ENCODE measurements at places on chromosomes 5 and 9.

GRCh38 chr9:83933790-83934189 is 12.6 kb upstream of the KIF27 start:
- DNase-seq: no peak

DNA sequence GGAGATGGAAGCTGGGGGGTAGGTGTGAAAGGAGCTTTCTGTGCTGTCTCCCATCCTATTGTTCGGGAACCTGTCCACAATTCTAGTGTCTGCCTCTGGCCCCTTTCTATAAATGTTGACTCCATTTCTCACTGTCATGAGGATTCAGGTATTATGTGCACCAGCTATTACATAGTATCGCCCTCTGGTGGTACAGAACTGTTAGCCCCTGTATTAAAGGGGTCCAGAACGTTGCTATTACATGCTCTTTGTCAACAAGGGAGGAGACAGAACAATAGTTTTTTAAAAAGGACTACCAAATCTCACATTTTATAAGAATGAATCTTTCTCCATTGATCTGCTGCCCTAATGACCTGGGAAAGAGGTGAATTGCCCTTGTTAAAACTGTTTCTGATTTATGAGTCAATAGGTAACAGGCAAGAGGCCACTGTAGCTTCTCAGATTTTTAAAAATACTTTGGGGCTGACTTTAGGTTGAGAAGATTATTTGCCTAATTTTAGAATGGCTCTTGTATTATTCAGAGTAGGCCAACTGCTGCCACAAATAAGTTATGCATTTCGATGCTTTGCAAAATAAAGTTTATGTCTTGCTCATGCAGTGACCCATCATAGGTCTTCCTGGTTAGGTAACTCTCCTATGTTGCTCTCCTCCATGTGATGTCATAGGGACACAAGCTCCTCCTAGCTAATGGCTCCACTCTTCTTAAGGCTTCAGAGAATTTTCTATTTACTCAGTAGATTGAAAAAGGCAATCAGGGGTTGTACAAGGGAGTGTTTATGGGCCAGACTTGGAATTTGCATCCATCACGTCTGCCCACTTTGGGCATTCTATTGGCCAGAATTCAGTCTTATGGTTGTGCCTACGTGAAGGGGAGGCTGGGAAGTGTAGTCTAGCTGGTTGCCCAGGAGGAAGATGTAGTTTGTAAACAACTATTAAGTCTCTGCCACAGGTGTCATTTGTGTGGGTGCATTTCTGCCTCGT is 20.8 kb downstream of the DCANP1 start:
- peak; percentile 65 for DNase-seq

GRCh38 chr9:16898464-16898863 is 28.0 kb upstream of the BNC2 start:
- DNase-seq: no peak

DNA sequence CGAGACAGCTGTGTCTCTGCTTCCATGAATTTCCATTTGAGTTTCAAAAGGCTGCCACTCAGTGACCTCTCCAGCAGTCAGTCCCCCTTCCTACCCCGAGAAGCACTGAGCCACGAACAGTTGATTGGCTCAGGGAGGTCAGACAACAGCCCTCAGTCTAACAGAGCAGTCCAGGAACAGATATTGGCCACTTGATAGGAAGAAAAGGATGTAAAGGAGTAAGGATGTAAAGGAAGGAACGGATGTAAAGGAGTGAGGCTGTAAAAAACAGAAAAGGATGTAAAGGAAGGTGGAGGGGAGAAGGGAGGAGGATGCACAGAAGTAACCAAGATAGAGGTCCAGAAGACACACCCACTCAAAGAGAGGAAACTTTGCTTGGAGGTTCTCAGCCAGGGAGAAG is 3.2 kb upstream of the NR4A3 start:
- DNase-seq: no peak

DNA sequence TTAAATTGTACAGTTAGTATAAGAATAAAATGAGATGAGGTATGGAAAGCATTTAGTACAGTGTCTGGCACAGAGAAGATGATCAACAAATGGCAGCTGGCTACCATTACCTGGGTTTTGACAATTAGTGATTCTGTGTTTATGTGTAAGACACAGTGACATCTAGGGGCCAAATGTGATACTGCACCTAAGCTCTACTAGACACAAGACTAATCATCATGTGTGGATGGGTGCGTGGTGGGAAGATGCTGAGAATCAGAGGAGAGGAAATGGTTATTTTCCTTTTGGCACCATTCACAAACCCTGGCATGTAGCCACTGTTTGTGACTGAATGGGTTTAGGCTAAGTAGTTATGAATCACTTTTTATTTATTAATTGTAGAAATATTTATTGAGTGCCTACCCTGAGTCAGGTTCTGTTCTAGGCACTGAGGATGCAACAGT is 109.8 kb upstream of the TBC1D2 start:
- no peak for DNase-seq

DNA sequence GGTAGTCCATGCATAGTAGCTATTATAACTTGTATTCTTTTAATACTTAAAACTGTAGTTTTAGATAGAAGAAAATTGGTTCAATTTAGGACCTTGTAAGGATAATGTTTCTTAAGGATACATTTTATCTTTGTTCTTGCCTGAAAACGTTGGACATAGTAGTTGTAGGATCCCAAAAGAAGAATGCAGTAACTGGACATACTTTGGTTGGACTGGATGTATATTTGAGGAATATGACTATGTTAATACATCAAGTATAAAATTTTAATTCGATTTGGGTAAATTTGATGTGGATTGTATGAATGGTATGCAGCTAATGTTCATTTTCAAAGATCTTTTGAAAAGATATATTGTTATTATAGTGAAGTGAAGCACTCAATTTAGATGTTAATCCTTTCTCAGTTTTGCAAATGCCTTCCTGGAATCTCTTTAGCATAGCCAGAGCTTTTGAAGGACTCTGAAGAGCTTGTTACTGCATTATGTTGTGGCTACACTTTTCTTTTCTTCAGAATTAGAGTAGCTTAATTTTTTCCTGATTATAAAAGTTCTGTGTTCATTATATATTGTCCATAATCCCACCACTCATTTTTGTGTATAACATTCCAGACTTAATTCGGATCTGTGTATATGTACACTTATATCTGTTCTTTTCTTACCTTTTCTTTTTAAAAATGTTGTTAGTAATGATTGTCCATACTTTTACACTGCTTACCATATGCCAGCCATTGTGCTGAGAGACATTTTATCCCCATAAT is 41.2 kb downstream of the LRRTM2 start:
- DNase-seq: no peak

- DNase-seq: no peak
Measured at GRCh38 chr9:29174136-29174535, 1600.9 kb upstream of the C9orf72 start.

DNA sequence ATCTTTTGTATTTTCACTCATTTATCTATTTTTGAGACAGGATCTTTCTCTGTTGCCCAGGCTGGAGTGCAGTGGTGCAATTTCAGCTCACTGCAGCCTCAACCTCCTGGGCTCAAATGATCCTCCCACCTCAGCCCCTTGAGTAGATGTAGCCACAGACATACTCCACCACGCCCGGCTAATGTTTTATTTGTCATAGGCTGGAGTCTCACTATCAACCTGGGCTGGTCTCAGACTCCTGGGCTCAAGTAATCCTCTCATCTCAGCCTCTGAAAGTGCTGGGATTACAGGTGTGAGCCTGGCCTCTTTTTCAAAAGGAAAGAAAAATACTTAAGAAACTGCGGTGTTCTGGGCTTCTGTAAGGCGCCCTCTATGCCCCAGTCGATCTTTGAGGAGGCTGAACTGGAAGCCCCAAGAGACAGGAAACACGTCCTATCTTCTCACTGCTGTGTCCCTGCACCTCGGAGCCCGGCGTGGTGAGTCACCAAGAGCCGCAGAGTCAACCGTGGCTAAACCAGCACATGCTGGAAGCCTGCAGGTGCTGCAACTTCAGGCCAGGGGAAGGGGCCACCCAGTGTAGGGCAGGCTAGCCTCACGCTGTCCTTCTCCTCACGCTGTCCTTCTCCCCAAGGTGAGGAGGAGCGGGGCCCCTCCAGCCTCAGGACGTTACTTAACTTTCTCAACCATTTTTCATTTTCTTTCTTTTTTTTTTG is 15.2 kb upstream of the LHX3 start:
- no peak for DNase-seq

GRCh38 chr5:56126487-56127179 is 106.5 kb downstream of the ANKRD55 start:
- no peak for DNase-seq

GRCh38 chr5:126778675-126779403 is 1.9 kb downstream of the LMNB1 start:
- no peak for DNase-seq

DNA sequence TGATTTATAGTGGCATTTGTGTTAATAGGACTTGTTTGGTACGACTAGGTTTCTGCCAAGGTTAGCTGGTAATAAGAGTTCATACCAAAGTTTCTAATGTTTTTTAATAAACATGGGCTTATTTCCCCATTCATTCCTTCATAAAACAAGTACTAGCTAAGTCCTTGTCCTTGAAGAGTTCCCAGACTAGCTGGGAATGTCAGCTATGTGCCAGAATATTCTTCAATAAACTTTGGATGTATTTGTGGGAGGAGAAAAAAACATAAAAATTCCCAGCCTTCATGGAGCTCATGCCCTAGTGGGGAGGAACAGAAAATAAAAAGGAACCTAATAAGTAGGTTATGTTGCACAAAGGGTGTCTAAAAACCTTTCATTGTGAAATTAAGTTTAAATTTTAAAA is 176.9 kb downstream of the DENND1A start:
- DNase-seq: no peak

DNA sequence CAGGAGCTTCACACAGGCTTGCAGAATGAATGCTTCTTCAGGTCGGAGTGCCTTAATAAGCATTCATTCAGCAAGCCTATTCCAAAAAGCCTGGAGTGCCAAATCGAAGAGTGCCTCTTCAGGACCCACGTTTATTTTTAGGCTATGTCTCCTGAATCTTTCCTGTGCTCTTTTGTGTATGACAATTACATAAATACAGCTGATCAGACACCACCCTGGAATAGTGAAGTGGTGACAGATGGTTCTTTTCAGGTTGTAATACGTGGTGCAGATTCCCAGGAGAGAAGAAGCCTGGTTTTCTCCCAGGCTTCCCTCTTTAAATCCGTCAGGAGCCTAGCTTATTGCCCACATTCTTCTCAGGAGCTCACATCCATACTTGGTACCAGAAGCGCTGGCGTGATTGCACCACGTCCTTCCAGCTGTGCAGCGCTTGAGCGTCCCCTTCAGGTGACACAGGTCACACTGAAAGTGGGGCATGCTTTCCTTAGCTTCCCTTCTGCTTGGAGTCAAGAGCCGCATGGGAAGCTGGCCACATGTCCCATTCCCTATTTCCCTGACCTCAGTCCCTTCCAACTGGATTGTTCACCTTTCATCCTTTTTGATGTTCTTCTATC is 123.1 kb downstream of the ADCY2 start:
- DNase-seq: no peak

DNA sequence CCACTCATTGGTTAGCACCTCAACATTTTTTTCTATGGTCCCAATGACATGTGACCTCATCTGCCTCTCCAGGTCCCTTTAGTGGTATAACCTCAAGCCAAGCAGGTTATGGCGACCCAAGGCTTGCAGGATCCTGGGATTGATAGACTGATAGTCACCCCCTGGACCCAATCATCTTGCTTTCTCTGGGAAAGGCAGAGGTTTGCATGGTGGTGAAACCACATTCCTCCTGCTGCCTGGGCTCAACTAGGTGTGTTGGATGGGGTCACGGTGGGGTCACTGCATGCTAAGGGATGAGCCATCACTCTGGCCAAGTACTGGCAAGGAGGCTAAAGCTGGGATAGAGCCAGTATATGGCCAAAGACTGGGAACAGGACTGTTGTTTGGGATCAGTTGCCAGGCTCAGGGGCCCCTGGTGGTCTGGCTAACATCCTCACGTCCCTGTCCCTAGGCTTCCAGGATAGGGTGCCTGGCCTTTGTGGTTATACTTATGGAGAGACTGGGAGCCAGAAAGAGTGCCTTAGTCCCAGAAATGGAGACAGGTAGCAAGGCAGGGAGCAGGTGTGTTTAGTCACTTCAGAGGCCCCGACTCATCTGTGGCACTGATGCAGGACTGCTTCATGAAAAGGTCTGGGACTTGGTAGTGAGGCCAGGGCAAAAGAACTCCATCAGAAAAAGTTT is 4.6 kb upstream of the SMIM32 start:
- no peak for DNase-seq

GRCh38 chr5:139851558-139851957 is 56.0 kb downstream of the PSD2 start:
- no peak for DNase-seq

DNA sequence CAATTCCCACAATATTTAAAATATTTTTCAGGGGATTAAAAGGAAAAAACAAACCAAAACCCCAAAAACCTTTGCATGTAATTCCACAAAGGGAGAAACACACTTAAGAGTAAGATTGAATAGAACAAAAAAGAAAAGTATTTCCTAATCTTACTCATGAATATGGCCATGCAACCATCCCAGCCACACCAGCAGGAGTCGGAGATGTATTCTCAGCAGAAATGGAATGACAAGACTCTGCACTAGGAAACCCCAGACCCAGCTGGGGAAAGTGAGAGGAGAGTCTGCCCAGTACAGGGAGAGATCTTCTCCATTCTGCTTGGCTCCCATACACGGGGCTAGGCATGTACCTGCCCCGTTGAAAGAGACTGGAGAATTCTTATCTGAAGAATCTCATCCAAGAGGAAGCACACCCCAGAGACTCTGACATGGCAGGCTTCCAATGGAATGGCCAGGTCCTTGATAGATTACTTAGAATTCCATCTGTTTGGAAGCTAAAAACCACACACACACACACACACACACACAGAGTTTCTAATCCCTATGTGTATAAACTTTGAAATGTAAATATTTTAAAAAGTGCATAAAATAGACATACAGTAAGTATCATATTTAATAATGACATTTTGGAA is 118.8 kb downstream of the GADD45G start:
- DNase-seq: no peak

DNA sequence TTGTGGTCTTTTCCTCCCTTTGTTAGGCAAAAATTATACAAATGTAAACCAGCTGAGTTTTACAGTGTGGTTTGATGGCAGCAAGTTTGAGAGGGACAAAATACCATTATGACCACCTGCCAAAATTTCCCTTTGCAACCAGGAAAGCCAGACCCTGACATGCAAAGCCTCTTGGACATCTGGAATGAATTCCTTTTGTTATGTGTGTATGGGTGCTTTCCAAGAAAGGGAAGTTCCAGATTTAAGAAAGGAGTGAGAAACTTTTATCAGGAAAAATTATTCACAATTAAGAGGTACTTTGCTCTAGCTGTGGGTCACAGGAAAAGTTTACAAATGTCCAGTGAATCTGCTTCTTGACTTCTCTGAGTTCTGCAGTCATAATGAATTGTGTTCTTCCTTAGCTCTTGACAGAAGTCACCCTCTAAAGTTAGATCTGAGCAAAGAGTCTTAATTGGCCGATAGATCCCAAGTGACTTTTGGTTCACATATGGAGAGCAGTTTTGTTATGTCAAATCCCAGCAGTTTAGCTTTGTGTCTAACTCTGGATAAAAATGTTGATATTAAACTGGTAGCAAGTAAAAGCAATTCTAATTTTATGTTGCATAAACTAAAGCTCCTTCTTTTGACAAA is 295.9 kb upstream of the ZNF608 start:
- DNase-seq: peak; percentile 48
